Activated CD4-positive, alpha-beta T cell treated with anti-CD3 and anti-CD28 coated beads for 36 hours (primary cell): ENCODE measurements at places on chromosomes 1 and 21.

DNA sequence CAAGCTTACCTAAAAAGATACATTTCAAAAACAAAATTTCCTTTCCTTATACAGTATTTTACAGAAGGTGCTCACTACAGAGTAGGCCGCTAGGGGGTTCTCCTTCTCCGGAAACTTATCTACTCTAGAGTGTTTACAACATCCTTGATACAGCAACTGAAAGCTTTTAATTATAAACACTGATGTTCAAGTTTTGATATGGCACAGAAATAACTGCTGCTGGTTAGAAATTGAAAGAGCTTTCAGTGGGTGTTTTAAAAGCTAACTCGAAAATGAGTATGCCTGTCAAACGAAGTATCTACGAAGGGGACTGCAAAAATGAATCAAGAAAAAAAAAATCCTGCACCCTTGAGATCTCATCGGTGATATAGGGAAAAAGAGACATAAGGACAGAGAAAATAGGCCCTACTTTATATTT lies 1.0 kb downstream of the YOD1 start:
- DNase-seq = peak; percentile 72

GRCh38 chr1:32868806-32869455 lies 1.8 kb downstream of the FNDC5 start:
- DNase-seq = no peak

GRCh38 chr1:87202922-87203655 lies 125.6 kb upstream of the LMO4 start:
- DNase-seq = no peak

- no peak for DNase-seq
These were observed 534.4 kb upstream of the CXADR start for GRCh38 chr21:16978309-16978895.

DNA sequence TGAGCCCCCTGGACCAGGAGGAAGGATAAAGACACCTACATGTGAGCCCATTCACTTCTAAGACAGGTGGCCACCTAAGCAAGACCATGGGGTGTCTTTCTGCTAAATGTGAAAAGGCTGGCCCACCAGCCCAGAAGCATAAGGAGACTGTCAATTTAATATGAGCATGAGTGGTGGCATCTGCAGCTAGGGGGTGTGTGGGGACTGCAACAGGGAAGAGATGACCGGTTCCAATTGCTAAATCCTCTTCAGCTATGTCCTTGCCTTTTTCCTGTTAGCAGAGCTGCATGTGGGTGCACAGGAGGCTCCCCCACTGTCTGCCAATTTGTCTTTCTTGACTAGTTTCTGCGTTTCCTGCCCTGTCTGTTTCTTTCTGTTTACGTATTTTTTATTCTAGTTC lies 22.3 kb upstream of the BMP8A start:
- no peak for DNase-seq
